ENCODE measurements at places on chromosomes 7 and 10. TPM values are rescaled to one million over a fixed set of nuclear protein-coding genes. Genes with fewer than 3 reads are reported as not detected.

The STAG3 gene
- 0.90 TPM for total RNA-seq

The GPR85 gene
- 2.4 TPM for total RNA-seq

The GTPBP4 gene
- 81.8 TPM for total RNA-seq

DNA sequence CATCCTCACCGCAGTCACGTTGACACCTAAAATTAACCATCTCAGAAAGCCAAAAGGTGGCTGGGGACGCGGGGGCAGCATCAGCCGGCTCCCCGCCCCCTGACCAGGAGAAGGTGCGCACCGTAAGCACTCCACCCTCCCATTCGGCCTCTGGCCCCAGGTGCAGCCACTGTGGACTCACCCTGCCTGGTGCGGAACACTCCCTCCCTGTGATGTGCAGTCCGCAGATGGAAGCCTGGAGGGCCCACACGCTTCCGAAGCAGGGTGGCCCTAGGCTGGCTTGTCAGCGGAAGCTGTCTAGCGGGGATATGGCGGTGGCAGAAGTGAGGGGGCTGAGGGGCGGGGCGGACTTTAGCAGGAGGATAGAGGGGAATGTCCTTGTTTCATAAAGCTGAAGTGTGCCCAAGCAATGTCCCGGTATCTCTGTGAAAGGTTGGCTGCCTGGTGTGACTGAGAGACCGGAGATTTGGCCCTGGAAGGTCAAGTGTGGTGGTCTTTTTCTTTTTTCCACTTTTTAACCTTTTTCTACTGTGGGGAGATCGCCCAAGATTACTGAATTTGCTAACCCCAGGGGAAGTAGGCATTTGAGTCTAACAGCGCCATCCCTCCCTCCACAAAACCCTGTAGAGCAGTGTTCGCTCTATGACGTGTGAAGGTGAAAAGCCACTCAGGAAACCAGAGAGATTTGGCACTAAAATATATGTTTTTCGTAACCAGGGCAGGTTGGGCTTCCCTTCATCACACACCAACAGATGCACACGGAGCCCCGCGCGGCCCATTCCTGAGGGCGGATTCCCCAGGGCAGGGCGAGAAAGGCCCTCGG, 74.7 kb downstream of the CXCL12 start:
- DNase-seq: no peak

DNA sequence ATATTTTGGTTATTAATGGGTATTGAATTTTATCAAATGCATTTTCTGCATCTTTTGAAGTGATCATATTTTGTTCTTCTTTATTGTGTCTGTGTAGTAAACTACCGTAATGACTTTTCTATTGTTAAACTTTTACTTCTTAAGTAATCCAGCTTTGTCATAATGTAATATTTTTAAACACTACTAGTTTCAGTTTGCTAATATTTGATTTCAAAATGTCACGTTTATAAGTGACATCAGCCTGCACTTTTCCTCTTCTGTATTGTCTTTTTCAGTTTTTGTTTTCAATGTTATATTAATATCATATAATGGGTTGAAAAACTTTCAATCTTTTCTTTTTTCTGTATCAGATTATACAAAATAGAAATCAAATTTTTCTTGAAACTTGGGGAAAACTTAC, 71.6 kb upstream of the ANKRD1 start:
- no peak for DNase-seq

- no peak for DNase-seq
Observed at GRCh38 chr10:49649294-49649693, 30.2 kb upstream of the C10orf53 start.

- DNase-seq: no peak
Observed at GRCh38 chr7:134795231-134795630, 15.8 kb downstream of the CALD1 start.

DNA sequence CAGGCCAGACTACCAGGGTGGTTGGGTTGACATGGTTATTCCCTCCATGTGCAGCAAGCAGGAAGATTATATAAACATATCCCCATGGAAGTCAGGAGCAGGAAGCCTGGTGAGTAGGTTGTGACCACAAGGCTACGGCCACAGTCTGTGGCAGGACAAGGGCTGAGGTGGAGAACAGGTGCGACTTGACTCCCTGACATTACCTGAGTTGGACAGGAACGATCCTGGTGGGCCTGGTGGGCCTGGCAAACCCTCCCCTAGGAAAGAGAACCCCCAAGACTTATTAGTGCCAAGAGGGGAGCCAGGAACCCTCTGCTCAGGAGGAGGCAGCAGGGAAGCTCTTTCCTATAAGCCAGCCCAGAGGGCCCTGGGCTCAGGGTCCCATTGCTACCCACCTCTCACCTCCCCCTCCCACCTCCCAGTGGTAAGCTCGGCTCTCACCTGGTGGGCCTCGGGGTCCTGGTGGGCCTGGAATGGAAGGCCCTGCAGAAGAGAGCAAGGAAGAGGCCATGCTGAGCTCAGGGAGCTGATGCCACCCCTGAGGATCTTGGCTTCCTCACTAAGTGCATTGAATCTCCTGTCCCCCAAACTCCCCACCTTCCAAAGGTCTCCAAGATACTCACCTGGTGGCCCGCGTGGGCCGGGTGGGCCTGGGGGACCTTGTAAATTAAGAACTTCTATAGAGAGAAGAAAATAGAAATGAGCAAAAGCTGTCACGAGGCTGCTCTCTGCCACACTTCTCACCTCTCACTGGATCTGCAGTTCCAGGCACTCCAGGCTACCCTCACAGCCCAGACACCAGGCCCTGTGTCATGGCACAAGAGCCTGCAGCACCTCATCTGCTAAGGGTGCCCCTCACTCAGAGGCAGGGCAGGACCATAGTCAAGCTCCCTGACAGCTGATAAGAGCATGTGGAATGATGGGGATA, 44.6 kb downstream of the COL17A1 start:
- DNase-seq: no peak

- DNase-seq: no peak
Observed at GRCh38 chr10:132973903-132974241, 31.5 kb upstream of the CFAP46 start.

DNA sequence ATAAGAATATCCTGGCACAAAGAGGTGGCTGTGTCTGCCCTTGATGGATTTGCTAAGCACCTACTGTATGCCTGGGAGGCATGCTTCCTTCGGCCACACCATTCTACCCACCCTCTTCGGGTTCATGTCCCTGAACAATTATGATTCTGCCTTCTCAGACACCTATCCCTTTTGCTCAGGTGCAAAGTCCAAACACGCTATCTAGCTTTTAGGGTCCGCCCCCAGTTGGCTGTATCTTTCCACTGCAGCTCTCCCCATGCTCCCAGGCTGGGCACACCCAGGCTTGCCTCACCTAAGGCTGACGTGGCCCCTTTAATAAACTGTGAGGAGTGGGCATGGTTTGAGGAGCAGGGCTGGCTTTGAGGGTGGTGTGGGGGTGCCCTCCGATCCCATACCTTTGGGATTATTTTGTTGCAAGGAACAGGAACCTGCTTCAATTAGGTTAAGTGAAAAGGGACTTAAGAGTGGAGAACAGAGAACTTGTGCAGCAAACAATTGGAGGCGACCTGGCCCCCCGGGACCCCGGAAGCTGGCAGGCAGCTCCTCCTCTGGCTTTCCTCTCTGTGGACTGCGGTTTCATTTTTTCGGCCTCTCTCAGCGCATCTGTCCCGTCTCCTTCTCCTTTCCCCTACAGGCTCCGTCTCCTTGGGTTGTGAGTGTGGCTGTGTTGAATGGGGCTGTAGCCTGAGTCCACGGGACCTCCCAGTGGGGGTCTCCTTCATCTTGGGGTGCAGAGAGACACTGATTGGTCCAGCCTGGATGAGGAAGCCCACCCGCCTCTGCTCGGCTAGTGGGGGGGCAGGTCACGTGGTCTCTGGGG, 3.8 kb downstream of the CLIP2 start:
- DNase-seq: no peak

GRCh38 chr10:106722524-106722923, 442.0 kb downstream of the SORCS1 start:
- no peak for DNase-seq

- DNase-seq: no peak
Observed at GRCh38 chr7:105131890-105132289, 117.9 kb downstream of the KMT2E start.

DNA sequence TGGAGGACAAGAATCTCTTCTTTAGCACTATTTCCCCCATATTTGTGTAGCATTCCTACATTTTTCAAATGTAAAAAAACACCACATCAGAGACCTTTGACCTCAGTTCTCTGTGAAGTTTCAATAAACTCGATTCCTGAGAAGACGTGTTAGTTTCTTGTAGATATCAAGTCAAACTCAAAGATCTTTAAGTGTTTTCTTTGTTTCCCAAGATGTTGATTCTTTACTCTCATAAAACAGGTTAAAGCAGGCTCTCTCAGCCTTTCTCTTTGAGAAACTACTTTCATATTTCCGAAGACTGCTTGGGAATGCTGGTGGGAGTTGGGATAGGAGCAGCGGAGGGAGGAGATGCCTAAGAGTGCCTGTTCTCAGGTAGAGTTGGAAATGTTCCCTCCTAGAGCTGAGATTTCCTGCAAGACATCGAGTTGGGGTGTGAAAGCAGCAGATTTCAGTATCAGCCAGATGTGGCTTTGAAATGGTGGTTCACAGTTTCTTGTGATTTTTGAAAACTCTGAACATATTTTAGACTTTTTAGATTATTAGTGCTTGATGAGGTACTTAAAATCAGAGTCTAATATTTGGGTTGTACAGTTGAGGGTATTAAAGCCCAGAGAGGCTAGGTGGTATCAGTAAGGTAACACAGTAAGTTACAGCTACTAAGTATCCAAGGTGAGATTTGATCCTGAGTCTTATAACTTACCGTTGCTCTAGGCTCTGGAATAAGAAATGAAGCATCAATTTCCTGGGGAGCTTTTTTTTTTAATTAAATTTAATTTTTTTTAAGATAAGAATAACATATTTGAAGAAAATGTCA, 13.9 kb downstream of the ADK start:
- DNase-seq: no peak

DNA sequence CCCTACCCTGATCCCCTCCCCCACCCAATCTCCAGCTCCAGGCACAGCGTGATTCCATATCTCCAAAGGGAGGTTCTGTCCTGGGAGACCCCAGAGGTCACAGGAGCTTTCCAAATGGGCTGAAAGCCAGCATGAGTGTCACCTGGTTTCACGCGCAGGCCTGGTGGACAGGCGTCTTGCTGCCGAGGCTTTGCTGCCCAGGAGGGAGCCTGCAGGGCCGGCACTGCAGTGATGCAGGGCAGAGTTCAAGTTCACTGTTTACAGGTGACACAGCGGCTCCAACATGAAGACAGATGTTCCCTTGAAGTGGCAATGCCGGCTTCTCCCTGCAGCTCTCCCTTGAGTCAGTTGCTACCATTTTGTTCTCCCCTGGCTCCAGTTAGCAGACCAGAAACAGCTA, 104.3 kb downstream of the TCERG1L start:
- no peak for DNase-seq

- DNase-seq: no peak
Observed at GRCh38 chr7:132438926-132439325, 137.3 kb downstream of the PLXNA4 start.

GRCh38 chr7:93117852-93118530, at the start of gene SAMD9:
Gene SAMD9 (minus strand): TSS chr7:93117979. CDS start chr7:93106097, 11,882 bp downstream.
- peak; percentile 87 for DNase-seq

All from fibroblast of the aortic adventitia (primary cell).